ENCODE measurements at places on chromosomes 1 and 21. TPM values are rescaled to one million over a fixed set of nuclear protein-coding genes. Genes with fewer than 3 reads are reported as not detected.

DNA sequence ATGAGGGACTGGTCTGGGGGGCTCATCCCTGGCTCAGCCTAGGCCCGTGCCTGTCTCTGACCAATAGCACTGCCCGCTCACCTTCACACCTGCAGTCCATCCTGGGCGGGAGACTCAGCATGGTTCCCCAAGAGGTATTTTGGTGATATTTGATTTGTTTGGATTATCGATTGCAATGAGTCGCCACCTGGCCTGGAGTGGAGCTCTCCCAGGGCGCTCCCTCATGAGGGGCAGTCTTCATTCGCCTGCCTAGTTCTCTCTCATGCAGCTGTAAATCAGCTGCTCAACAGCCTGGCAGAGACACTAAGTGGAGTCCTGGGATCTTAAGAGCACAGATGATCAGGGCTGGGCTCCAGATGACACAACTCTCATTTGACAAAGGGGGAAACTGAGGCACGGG lies 90.1 kb upstream of the ACTL8 start:
- no peak overlapping the region for H3K27ac ChIP-seq
- peaks cover 19% of the 10 kb centered on the region for H3K36me3 ChIP-seq
- DNase-seq = no peak
- H3K4me3 ChIP-seq = no peak overlapping the region
- H3K4me1 ChIP-seq = peaks cover 5% of the 10 kb centered on the region

GRCh38 chr1:153505576-153505975 lies 30.2 kb downstream of the S100A6 start:
- H3K4me1 ChIP-seq = peaks cover 26% of the 10 kb centered on the region
- H3K4me3 ChIP-seq = no peak overlapping the region
- no peak overlapping the region for H3K27ac ChIP-seq
- H3K36me3 ChIP-seq = no peaks in the 10 kb centered on the region

GRCh38 chr1:220950576-220950975 lies 71.3 kb downstream of the HLX start:
- no peak for DNase-seq
- no peak overlapping the region for H3K27ac ChIP-seq
- no peak overlapping the region for H3K4me3 ChIP-seq
- no peaks in the 10 kb centered on the region for H3K4me1 ChIP-seq

OPRD1 gene
- 0.15 TPM for total RNA-seq

GRCh38 chr1:40673452-40673851 lies 8.0 kb upstream of the RIMS3 start:
- H3K27me3 ChIP-seq = no peaks in the 10 kb centered on the region
- no peaks in the 10 kb centered on the region for H3K36me3 ChIP-seq
- no peak overlapping the region for H3K4me3 ChIP-seq
- DNase-seq = no peak

- H3K4me3 ChIP-seq = no peak overlapping the region
- H3K27me3 ChIP-seq = no peaks in the 10 kb centered on the region
- no peaks in the 10 kb centered on the region for H3K36me3 ChIP-seq
- H3K4me1 ChIP-seq = no peaks in the 10 kb centered on the region
- DNase-seq = no peak
- no peak overlapping the region for H3K27ac ChIP-seq
Measured at GRCh38 chr1:15141935-15142539, 11.5 kb upstream of the TMEM51 start.

GSTM4 gene
- total RNA-seq = 18.1 TPM

ATP1A4 gene
- total RNA-seq = 0.47 TPM

COL24A1 gene
- total RNA-seq = not detected

DNA sequence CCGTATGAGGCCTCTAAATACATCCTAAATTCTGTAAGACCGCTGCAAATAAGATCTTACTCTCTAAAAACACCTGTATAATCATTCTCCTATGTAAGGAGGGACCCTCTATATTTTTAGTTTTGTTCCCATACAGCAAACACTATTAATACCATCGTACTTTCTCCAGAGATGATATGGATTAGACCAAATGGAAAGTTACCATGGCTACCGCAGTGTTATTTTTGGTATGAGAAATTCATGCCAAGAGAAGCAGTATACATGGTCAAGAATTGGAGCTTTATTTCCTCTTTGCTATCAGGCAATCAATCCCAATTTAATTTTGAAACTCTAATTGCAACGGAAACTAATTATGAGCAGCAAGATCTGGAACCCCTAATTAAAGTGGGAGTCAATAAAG lies 70.0 kb downstream of the BCAR3 start:
- DNase-seq = no peak
- H3K4me1 ChIP-seq = peaks cover 78% of the 10 kb centered on the region
- H3K27ac ChIP-seq = peak overlapping the region; percentile 87
- H3K4me3 ChIP-seq = peak overlapping the region; percentile 59

SPRR2B gene
- not detected for total RNA-seq

DNA sequence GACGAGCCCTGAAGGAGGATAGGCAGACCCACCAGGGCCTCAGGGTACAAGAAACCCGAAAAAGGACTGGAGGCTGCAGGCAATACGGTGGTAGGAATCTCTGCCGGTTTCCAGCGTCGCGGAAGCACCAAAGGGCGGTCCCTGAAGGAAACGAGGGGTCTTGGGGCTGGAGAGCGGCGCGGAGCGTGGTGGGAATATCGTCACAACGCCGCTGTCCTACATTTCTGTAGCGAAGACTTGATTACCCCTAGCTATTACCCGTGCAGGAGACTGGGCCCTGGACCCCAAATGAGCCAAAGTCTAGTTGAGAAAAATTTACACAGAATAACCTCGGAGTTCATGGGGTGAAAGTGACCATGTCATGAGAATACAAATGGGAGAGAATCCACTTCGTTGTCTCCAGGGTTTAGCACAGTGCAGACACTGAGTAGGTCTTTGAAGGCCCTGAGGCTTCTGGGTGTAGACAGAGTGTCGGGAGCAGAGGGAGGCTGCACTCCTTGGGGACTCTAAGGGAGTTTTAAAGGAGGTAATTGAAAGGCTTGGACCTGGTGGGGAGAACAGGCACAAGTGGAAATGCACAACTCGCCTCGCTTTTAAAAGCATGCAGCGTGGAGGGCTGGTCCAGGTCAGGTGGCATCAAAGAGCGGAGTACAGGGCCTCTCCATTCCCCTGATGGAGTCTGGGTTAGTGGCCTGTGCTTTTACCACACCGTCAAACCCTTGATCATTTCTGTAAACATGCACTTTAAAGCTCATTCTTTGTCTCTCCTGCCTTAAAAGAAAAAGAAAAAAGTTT lies 1.5 kb downstream of the ATP1A1 start:
- H3K4me1 ChIP-seq = peaks cover 58% of the 10 kb centered on the region
- peak overlapping the region; percentile 93 for H3K4me3 ChIP-seq
- no peaks in the 10 kb centered on the region for H3K36me3 ChIP-seq
- no peaks in the 10 kb centered on the region for H3K27me3 ChIP-seq
- peak; percentile 26 for DNase-seq

- H3K36me3 ChIP-seq = no peaks in the 10 kb centered on the region
- no peak for DNase-seq
- H3K27me3 ChIP-seq = no peaks in the 10 kb centered on the region
- H3K27ac ChIP-seq = no peak overlapping the region
- no peak overlapping the region for H3K4me3 ChIP-seq
Measured at GRCh38 chr21:16145052-16145451, 415.3 kb downstream of the USP25 start.

PALMD gene
- 69.0 TPM for total RNA-seq

DNA sequence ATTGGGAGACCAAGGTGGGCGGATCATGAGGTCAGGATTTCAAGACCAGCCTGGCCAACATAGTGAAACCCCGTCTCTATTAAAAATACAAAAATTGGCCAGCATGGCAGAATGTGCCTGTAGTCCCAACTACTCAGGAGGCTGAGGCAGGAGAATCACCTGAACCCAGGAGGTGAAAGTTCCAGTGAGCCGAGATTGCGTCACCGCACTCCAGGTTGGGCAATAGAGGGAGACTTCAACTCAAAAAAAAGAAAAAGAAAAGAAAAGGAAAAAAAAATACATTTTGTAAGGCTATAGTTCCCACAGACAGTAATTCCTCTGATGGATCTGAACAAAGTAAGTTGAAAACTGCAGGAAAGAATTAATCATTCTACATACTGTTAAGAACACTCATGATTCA lies 48.1 kb upstream of the CD46 start:
- DNase-seq = no peak
- H3K27me3 ChIP-seq = no peaks in the 10 kb centered on the region
- H3K4me3 ChIP-seq = no peak overlapping the region
- no peaks in the 10 kb centered on the region for H3K4me1 ChIP-seq
- no peaks in the 10 kb centered on the region for H3K36me3 ChIP-seq

DNA sequence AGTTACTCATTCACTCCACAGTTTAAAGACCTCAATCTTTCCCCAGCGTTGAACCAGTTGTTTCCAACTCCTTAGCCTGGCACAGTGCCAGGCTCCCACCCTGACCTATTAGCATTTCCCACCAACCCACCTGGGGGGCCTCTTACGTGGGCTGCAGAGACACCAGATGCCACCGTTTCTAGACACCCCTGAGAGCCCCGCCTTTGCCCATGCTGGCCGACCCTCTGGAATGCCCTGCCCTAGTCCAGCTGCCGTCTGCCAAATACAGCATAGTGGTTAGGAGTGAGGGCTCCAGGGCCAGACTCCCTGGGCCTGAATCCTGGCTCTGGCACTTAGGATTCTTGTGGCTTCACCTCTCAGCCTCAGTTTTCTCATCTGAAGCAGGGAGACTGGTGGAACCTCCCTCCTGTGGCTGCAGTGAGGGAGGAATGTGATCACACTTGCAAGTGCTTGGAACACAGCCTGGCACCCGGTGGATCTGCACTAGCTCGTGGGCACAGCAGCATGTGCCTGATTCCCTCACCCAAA lies 65.2 kb downstream of the TMCO4 start:
- no peaks in the 10 kb centered on the region for H3K36me3 ChIP-seq
- no peak overlapping the region for H3K27ac ChIP-seq
- DNase-seq = no peak
- peaks cover 10% of the 10 kb centered on the region for H3K4me1 ChIP-seq
- H3K4me3 ChIP-seq = no peak overlapping the region

- no peak overlapping the region for H3K4me3 ChIP-seq
- no peak overlapping the region for H3K27ac ChIP-seq
- no peaks in the 10 kb centered on the region for H3K27me3 ChIP-seq
- no peaks in the 10 kb centered on the region for H3K4me1 ChIP-seq
- no peaks in the 10 kb centered on the region for H3K36me3 ChIP-seq
- no peak for DNase-seq
Measured at GRCh38 chr21:42058631-42059111, 12.4 kb upstream of the UMODL1 start.

GRCh38 chr21:33537212-33537611 lies 4.7 kb downstream of the GART start:
- no peaks in the 10 kb centered on the region for H3K27me3 ChIP-seq
- H3K4me3 ChIP-seq = no peak overlapping the region
- DNase-seq = no peak
- peaks cover 9% of the 10 kb centered on the region for H3K4me1 ChIP-seq
- no peaks in the 10 kb centered on the region for H3K36me3 ChIP-seq

OPTC gene
- not detected for total RNA-seq

GRCh38 chr1:16224472-16224871 lies 12.0 kb upstream of the ARHGEF19 start:
- peaks cover 8% of the 10 kb centered on the region for H3K4me1 ChIP-seq
- H3K27ac ChIP-seq = no peak overlapping the region
- H3K4me3 ChIP-seq = no peak overlapping the region
- DNase-seq = no peak
- no peaks in the 10 kb centered on the region for H3K36me3 ChIP-seq

DNA sequence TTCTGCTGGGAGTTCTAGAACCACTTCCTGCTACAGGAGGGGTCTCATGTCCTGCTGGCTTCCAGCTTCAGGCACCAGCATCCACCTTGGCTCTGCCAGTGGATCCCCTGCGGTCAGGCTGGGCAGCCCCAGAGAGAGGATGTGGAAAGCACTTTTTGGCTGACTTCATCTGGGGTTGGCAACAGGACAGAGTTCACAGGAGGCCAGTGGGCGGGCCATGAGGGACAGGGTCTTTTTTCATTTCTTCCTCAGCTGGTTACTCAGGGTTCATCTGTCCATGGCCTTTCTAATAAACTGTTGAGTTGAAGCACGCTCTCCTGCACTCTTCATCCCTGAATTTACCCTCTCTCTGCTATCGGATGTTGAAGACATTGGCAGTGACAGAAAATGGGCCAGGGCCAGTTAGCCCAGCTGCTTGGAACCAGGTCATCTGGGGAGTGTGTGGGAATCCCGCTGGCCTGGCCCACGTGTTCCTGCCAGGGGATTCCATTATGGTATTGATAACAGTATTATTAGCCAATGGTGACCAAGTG lies 45.2 kb downstream of the RPS6KA1 start:
- H3K27ac ChIP-seq = no peak overlapping the region
- H3K4me1 ChIP-seq = no peaks in the 10 kb centered on the region
- no peak overlapping the region for H3K4me3 ChIP-seq
- H3K36me3 ChIP-seq = no peaks in the 10 kb centered on the region
- H3K27me3 ChIP-seq = no peaks in the 10 kb centered on the region
- no peak for DNase-seq

TP53BP2 gene
- total RNA-seq = 85.1 TPM

ALPL gene
- 1.5 TPM for total RNA-seq

DNA sequence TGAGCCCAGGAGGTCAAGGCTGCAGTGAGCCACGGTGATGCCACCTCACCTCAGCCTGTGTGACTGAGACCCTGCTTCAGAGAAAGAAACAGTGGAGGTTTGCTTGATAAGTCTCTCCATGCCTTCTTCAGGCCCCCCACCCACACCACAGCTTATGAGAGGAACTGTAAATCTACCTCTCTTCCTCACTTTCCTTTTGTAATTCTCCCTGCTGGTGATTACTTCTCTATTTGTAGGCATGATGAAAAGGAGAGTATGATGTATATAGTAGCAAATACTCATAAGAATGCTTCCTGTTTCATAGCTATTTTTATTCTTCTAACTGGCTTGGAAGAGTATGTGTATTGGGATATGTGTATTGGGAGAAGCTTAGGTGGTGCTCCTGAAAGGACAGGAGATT lies 186.3 kb downstream of the VPS13D start:
- no peaks in the 10 kb centered on the region for H3K4me1 ChIP-seq
- no peaks in the 10 kb centered on the region for H3K27me3 ChIP-seq
- no peak overlapping the region for H3K27ac ChIP-seq
- H3K36me3 ChIP-seq = no peaks in the 10 kb centered on the region

APCS gene
- total RNA-seq = not detected

SPATA46 gene
- not detected for total RNA-seq

GRCh38 chr1:68051475-68051874 lies 1.0 kb upstream of the DIRAS3 start:
- H3K4me3 ChIP-seq = peak overlapping the region; percentile 15
- no peaks in the 10 kb centered on the region for H3K27me3 ChIP-seq
- no peak for DNase-seq
- no peaks in the 10 kb centered on the region for H3K4me1 ChIP-seq
- H3K36me3 ChIP-seq = no peaks in the 10 kb centered on the region
- no peak overlapping the region for H3K27ac ChIP-seq
